Gastrocnemius medialis (tissue), 4 donors: ENCODE measurements at places on chromosomes 12 and 14. TPM values are rescaled to one million over a fixed set of nuclear protein-coding genes. Genes with fewer than 3 reads are reported as not detected.

Gene LYZ
- total RNA-seq, result 12.2 TPM

Gene JPH4
- not detected for total RNA-seq

Gene RNASE1
- 184 TPM for total RNA-seq

Gene PRR13
- total RNA-seq, result 40.3 TPM

Gene DHRS2
- total RNA-seq, result not detected
